ENCODE measurements at places on chromosomes 3 and 15.

DNA sequence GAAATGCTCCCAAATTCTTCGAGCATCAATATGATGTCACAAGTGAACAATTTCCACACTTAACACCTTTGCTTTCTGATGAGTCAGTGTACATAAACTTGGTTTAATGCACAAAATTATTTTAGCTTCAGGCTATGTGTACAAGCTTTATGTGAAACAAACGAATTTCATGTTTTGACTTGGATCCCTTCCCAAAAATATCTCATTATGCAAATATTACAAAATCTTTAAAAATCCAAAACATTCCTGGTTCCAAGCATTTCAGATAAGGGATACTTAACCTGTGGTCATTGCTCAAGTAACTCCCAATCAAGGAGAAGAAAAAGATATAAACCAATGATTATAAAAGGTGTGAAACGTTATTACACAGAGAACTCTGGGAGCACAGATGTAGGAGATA, 25.2 kb downstream of the RAB5A start:
- peaks cover 29% of the 10 kb centered on the region for H3K36me3 ChIP-seq
- DNase-seq = no peak
- H3K4me3 ChIP-seq = no peak overlapping the region

DNA sequence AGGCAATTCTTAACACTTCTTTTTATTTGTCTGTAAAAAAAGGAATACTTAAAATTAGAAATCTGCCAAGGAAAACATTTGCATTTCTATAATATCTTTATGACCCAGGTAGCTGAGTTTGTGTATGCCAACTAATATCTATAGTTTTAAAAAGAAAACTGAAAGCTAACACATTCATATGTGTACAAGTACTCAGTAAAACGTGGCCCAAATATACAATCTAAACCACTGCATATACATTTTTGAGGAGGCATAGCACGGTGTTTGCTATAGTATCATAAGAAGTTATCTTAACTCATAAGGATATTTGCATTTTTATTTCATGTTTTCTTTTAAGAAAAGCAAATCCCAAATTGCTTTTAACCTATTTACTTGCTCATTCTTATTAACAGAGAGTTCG, 172.7 kb downstream of the ZBTB20 start:
- DNase-seq = no peak
- H3K27me3 ChIP-seq = no peaks in the 10 kb centered on the region
- no peaks in the 10 kb centered on the region for H3K4me1 ChIP-seq
- H3K27ac ChIP-seq = no peak overlapping the region
- H3K4me3 ChIP-seq = no peak overlapping the region
- H3K36me3 ChIP-seq = peaks cover 9% of the 10 kb centered on the region

- H3K27ac ChIP-seq = no peak overlapping the region
- peaks cover 43% of the 10 kb centered on the region for H3K36me3 ChIP-seq
- no peak for DNase-seq
- H3K27me3 ChIP-seq = no peaks in the 10 kb centered on the region
- H3K4me1 ChIP-seq = peaks cover 2% of the 10 kb centered on the region
- H3K4me3 ChIP-seq = no peak overlapping the region
Observed at GRCh38 chr3:112585782-112586181, 23.9 kb downstream of the SLC35A5 start.

DNA sequence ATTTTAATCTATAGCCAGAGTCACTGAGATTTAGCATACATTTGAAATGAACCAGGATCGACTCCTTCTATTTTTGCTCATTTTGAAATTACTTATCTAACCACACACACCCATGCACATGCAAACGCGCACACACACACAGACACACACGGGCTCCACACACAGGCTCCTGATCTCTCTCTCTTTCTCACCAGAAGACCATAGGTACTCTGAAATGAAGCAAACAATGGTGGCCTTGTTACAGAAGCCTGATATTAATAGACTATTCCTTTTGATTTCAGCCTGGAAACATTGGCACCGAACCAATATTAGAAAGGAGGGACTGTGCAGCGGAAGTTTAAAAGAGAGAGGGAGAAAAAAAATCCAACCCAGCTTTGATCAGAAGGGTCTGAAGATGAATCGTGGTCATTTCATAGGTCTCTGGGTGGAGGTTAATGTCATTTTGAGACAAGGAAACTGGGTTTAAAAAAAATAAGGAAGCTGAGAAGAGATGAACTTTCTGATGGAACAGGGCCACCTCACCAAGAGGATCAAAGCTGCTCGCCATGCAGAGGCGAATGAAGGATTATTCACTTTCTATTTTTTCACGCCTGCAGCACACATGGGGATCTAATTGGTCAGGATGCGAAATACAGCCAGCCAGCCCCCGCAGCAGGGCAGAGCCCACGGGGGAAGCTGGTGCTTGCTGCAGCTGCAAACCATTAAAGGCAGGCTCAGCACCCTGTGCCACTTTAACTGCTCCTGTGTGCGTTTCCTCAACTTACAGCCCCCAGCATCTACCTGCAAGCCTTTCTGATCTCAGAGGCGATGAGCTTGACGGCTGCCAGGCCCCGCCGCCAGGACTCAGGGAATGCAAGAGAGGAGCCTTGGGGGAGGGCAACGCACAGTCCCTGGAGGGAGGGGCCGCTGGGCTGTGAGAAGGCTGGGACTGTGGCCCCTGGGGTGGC, 88.8 kb downstream of the HES1 start:
- H3K36me3 ChIP-seq = peaks cover 3% of the 10 kb centered on the region
- peaks cover 15% of the 10 kb centered on the region for H3K4me1 ChIP-seq
- H3K4me3 ChIP-seq = no peak overlapping the region
- H3K27me3 ChIP-seq = peaks cover 76% of the 10 kb centered on the region
- no peak for DNase-seq
- H3K27ac ChIP-seq = no peak overlapping the region

DNA sequence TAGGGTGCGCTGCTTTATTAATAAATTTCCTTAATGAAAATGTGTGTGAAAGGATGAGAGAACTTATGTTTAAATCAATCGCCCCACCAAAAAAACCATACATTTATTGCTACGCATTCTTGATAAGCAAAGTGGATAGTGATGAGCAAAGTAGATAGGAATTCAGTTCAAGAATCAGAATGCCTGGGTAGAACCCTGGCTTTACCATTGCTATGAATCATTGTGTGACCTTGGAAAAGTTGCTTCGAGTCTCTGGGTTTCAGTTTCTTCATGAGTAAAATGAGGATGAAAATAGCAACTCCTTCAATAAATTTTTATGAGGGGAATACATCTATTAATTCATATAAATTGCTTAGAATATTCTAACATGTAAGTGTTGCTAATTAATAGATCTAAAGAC, 2.6 kb upstream of the ALCAM start:
- peaks cover 51% of the 10 kb centered on the region for H3K4me1 ChIP-seq
- DNase-seq = no peak
- H3K36me3 ChIP-seq = no peaks in the 10 kb centered on the region
- H3K4me3 ChIP-seq = peak overlapping the region; percentile 24

DNA sequence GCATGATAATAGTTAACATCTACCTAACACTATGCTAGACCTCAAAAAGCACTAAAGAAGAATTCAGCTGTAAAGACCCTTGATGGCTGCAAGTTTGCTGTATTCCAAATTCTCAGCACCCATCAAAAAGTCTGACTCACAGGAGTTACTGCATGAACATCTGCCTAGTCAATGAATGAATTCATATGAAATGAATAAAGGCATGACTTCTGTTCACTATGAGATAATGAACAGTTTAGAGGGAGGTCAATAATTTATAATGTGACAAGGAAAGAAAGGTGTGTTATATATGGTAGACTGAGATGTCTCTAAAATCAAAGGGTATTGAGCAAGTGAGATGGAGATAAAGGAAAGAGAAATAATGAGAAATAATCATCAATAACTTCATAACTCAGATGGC, 508.2 kb upstream of the TGFBR2 start:
- H3K27ac ChIP-seq = no peak overlapping the region
- H3K4me3 ChIP-seq = no peak overlapping the region
- H3K27me3 ChIP-seq = no peaks in the 10 kb centered on the region
- DNase-seq = no peak
- no peaks in the 10 kb centered on the region for H3K36me3 ChIP-seq
- peaks cover 8% of the 10 kb centered on the region for H3K4me1 ChIP-seq

GRCh38 chr15:38440353-38441129, 13.4 kb upstream of the FAM98B start:
- H3K4me3 ChIP-seq = no peak overlapping the region
- H3K36me3 ChIP-seq = no peaks in the 10 kb centered on the region
- no peak overlapping the region for H3K27ac ChIP-seq
- DNase-seq = no peak
- peaks cover 60% of the 10 kb centered on the region for H3K27me3 ChIP-seq

GRCh38 chr3:129590215-129590614, 16.3 kb downstream of the PLXND1 start:
- no peaks in the 10 kb centered on the region for H3K27me3 ChIP-seq
- DNase-seq = no peak
- peak overlapping the region; percentile 99 for H3K27ac ChIP-seq
- no peak overlapping the region for H3K4me3 ChIP-seq

DNA sequence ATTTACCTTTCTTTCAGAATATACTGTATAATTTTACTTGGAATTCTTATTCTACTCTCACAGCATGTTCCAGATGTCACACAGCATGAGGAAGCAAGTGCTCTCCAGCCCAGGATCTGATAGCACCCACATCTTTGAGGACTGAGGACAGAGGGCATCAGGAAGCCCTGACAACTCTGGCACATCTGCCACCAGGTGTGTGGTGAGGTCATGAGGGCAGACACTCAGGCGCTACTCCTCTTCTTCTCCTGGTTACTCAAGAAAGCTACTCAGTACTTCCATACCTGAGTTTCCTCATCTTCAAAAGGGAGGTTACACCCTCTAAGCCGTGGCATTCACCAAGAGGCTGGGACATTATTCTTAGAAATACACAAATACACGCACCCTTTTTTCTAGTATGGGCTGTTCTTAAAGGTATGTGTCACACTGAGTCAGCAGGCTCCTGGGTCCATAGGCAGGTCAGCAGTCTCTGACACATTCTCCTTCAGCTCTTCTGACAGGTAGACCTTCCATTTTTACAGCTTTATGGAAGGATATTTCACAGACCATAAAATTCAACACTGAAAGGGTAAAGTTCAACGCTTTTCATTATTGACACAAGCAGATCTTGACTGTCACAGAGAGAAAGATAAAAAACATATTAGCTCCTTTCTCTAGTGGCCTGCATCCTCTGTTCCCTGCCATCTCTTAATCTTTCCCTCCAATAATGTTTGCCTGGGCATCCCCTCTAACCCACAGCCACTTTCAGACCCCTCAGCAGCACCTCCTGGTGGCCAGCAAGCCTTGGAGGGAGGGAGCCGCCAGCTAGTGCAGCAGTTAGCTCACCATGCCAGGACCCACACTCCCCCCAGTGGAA, 103.2 kb upstream of the TJP1 start:
- H3K27me3 ChIP-seq = no peaks in the 10 kb centered on the region
- H3K27ac ChIP-seq = peak overlapping the region; percentile 56
- H3K4me3 ChIP-seq = no peak overlapping the region
- H3K36me3 ChIP-seq = no peaks in the 10 kb centered on the region
- peaks cover 36% of the 10 kb centered on the region for H3K4me1 ChIP-seq

DNA sequence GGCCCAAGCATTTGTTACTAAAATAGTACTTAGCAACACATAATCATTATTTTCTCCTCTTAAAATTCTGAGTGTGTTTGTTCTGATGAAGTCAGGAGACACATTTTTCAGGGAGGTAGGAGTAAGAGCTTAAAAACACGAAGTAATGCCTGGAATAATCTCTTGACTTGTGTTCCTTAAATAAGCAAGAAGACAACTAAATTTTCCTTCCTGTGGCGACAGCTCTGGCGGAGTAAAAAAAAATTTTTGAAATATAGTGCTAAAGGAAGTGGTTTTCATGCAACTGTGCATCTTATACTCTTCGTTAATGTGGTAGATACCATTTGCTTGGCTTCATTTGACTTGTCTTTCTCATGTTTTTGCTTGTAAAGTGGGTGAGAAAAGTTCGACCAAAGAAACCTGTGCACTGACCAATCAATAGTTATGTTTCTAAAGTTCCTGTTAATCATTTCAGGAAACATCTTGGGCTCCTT, 11.1 kb upstream of the MBNL1 start:
- no peaks in the 10 kb centered on the region for H3K27me3 ChIP-seq
- H3K27ac ChIP-seq = peak overlapping the region; percentile 68
- no peaks in the 10 kb centered on the region for H3K36me3 ChIP-seq
- no peak for DNase-seq
- peaks cover 15% of the 10 kb centered on the region for H3K4me1 ChIP-seq

GRCh38 chr15:57639306-57639705, 47.6 kb downstream of the MYZAP start:
- no peak overlapping the region for H3K4me3 ChIP-seq
- no peak for DNase-seq
- no peak overlapping the region for H3K27ac ChIP-seq
- peaks cover 5% of the 10 kb centered on the region for H3K4me1 ChIP-seq

DNA sequence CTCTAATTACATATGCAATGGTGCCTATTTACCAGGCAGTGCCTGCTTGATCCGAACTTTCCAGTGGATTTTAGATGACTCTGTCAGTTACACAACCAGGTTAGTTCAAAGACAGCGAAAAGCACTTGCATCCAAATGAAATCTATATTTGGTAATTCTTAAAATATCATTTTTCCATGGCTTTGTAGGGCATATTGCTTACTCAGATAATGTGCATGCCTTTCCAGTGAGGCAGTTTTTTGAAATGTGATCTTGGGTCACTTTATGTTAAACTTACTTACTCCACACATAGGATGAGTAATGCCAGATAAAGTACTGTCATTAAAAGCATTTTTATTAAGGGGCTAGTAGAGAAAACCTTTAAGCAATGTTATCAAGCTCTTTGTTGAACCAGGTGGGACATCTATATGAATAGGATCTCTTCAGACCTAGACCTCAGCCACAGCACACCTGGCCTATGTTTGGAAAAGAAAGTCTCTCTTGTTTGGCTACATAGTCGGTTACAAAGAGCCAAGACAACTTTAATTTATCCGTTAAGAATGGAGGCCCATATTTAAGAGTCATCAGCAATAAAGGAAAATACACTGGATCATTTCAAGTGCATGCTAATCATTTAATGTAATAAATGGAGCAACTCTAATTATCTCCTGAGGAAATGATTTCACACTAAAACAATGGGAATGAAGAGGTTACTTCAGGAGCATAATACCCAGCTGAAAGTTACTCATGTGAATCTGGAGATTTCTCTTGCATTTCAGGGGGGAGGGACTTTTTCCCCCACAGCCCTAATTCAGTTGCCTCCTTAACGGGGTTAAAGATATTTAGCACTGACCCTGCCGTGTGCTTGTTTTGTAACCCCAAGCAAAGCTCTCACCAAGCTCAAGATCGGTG, 56.3 kb upstream of the TMCO5A start:
- peaks cover 23% of the 10 kb centered on the region for H3K27me3 ChIP-seq
- DNase-seq = no peak
- no peak overlapping the region for H3K27ac ChIP-seq
- no peak overlapping the region for H3K4me3 ChIP-seq
- H3K4me1 ChIP-seq = peaks cover 29% of the 10 kb centered on the region

DNA sequence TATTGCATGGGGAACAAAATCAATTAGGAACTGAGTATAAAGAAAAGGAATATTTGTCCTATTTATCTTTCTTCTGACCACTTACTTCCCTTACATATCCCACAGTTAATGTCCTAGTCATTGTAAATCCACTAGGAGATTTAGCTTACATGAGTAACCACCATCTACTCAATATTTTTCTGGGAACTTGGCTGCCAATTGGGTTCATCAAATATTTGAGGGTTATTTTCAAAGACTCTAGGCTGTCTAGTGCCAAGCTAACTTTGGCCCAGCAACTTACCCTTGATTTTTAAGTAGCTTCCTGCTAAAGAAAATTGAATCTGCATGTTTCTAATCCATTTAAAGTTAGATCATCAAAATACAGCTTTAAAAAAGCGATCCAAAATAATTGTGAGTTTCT, 362.5 kb upstream of the EPHA3 start:
- peaks cover 9% of the 10 kb centered on the region for H3K27me3 ChIP-seq
- no peaks in the 10 kb centered on the region for H3K36me3 ChIP-seq
- DNase-seq = no peak
- no peak overlapping the region for H3K27ac ChIP-seq
- H3K4me1 ChIP-seq = no peaks in the 10 kb centered on the region

Measured in osteocyte (in vitro differentiated cells).